ENCODE measurements at places on chromosomes 4 and X.

DNA sequence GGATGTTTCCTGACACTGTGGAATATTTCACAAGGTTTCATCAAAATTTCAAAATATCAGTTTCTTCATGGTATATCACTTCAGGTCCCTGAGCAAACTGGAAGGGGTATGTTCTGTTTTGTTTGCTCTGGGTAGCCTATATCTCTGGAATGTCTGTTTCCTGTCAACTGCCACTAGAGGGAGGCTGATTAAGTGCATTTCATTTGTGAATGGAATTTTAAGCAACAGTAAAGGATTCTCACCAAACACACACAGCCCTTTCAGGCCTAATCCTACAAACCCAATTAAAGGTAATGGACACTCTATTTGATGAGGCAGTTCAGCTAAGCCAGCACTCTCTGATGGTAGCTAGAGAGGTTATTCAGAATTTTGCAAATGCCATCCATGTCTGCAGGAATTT lies 307.1 kb downstream of the TEX13A start:
- peak; percentile 2 for DNase-seq

GRCh38 chrX:69045616-69046345 lies 119.5 kb downstream of the PJA1 start:
- DNase-seq = no peak

DNA sequence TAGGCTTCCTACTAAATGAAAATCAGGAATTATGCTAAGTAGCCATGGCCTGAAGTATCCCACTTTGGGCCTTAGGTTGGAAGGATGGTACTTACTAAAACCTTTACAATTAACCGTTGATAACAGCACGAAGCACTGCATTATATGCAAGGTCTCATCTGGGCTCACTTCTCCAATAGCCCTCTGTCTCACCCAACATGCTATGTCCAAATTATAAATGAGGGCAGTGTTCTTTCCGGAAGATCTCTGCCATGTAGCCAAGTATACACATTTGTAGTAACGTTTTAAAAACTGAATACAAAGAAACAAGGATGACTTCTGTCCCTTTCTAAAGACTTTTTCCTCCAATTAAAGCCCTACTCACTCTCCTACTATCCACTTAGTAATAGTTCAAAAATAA lies 51.6 kb downstream of the SCFD2 start:
- DNase-seq = no peak

GRCh38 chrX:110119480-110119879 lies 116.6 kb downstream of the TMEM164 start:
- no peak for DNase-seq

- no peak for DNase-seq
These were observed 11.9 kb downstream of the ENPEP start for GRCh38 chr4:110487873-110488272.

GRCh38 chr4:151824656-151825055 lies 63.8 kb upstream of the GATB start:
- no peak for DNase-seq

- peak; percentile 0 for DNase-seq
These were observed 672.2 kb downstream of the KCTD8 start for GRCh38 chr4:43776371-43776770.

- DNase-seq = no peak
These were observed 6.2 kb downstream of the SH3TC1 start for GRCh38 chr4:8205241-8205707.

- DNase-seq = no peak
These were observed 898 bp downstream of the CMC4 start for GRCh38 chrX:155070038-155070437.

DNA sequence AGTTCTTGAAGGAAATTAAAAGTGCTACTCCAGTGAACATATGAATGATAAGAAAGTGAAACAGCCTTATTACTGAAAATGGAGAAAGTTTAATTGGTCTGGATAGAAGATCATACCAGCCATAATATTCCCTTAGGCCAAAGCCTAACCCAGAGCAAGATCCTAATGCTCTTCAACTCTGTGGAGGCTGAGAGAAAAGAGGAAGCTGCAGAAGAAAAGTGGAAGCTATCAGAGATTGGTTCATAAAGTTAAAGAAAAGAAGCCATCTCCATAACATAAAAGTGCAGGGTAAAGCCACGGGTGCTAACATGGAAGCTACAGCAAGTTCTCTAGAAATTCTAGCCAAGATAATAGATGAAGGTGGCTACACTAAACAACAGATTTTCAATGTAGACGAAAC lies 85.5 kb upstream of the ATOH1 start:
- DNase-seq = no peak

GRCh38 chrX:130079824-130080406 lies 30.4 kb downstream of the ELF4 start:
- peak; percentile 75 for DNase-seq

DNA sequence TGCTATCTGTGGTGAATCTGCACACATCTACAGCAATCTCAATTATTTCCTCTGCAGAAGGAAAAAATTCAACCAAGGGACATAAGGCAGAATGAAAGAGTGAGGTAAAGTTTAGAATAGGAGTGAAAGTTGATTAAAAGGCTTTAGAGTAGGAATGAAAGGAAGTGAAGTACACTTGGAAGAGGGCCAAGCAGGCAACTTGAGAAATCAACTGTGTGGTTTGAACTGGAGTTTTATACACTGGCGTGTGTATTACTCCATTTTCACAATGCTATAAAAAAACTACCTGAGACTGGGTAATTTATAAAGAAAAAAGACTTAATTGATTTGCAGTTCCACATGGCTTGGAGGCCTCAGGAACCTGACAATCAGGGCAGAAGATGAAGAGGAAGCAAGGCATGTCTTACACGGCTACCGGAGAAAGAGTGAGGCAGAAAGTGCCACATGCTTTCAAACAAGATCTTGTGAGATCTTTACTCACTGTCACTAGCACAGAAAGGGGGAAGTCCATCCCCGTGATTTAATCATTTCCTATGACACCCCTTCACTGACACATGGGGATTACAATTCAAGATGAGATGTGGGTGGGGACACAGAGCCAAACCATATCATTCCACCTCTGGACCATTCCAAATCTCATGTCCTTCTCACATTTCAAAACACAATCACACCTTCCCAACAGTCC lies 234.8 kb downstream of the IL15 start:
- peak; percentile 30 for DNase-seq

GRCh38 chrX:85159644-85160043 lies 83.9 kb downstream of the SATL1 start:
- no peak for DNase-seq
